ENCODE measurements at places on chromosomes 11 and 22.

DNA sequence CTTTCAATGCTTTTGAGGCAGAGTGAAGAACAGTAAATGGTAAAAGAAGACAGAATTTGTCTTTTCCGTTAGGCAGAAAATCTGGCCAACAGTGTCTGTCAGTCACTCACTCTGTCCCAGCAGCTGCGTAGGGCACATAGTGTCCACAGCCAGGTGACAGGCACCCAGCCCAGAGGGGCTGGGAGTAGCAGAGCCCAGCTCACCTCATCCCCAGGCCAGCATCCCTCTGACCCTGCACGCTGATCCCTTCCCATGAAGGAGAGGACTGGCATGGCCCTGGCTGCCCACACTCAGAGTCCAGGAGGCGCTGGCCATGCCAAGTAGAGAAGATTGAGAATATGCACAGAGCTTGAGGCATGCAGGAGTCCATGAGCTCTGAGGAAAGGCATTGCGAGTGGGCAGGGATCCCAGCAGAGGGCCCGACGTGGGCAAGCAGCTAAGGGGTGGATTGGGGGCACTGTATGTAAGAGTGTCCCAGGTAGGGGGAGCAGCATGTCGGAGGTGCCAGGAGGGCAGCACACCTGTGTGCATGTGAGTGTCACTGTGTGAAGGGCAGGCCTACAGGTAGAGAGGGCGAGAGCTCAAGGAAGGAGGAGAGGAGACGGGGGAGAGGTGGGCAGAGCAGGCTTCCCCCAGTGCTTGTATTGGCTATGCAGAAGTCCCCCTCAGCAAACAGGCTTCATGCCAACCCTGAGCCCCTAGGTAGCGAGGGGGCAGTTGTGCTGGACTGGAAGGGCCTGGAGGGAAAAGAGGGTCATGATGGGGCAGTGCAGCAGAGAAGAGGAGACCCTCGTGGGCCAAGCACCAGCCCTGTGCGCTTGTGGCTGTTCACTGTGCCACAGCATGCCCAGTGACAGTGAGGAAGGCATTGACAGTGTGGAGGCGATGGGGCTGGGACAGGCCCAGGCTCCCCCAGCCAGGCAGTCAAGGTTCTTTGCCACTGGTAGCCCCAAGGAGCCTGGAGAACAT is 133.8 kb downstream of the OSBP2 start:
- DNase-seq, result no peak

GRCh38 chr11:118202599-118203422 is 22.0 kb downstream of the JAML start:
- no peak for DNase-seq

DNA sequence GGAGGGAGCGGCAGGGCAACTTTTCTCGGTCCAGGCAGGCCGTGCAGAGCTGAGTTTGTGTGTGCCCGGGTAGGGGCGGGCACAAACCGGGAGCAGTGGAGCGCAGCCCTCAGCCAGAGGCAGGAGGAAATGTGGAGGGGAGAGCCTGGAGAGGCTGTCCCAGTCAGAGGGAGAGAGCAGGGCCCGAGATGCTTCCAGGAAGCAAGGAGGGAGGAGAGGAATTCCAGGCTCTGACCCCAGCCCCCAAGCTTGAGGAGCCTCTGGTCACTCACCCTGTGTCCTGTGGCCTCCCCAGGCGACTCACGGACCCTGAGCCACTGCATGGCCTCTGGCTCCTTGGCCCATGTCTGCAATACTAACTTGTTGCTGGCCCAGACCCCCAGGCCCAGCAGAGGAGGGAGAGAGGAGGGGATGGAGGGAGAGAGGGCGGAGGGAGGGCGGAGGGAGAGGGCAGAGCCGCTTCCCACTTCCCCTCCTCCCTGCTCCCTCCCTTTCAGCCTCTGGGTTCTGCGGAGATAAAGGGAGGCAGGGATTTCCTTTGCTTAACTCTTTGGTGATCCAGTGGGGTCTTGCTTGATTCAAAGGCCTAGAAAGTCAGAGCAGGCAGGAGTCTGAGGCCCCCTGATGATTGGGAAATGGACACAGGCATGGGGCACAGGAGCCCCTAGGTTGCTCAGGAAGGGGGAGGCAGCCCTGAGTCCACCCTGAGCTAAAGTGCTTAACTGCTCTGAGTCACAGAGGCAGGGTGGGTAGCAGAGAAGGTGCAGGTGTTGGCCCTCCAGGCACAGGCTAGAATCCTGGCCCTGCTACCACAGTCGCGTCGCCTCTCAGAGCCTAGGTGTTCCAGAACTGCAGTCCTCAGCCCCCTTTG is at the start of gene C1QTNF6:
TSS of gene C1QTNF6 (minus strand) at position 357 of the 871 bp plus-strand sequence. CDS start at position 323, 34 bp downstream.
- DNase-seq, result no peak

DNA sequence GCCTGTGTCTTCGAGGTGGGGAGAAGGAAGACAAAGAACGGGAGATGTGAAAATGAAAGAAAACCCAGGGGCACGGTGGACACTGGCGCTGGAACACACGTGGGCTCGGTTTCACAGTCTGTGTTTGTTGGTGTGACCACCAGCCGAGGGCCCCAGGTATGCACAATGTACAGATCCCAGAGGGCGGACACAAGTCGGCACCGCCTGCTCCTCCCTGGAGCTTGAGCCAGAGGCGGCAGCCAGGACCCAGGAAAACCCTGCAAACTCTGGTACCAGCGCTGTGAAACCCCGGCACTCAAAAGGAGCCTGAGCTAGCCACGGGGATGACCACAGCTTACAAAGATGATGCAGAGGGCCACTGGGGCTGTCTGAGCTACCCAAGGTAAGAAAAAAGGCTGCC is 105.0 kb downstream of the SHANK2 start:
- DNase-seq, result no peak

- DNase-seq, result no peak
Observed at GRCh38 chr11:32081129-32081641, 9.7 kb upstream of the RCN1 start.

GRCh38 chr11:44605068-44605708 is 39.7 kb downstream of the CD82 start:
- no peak for DNase-seq

DNA sequence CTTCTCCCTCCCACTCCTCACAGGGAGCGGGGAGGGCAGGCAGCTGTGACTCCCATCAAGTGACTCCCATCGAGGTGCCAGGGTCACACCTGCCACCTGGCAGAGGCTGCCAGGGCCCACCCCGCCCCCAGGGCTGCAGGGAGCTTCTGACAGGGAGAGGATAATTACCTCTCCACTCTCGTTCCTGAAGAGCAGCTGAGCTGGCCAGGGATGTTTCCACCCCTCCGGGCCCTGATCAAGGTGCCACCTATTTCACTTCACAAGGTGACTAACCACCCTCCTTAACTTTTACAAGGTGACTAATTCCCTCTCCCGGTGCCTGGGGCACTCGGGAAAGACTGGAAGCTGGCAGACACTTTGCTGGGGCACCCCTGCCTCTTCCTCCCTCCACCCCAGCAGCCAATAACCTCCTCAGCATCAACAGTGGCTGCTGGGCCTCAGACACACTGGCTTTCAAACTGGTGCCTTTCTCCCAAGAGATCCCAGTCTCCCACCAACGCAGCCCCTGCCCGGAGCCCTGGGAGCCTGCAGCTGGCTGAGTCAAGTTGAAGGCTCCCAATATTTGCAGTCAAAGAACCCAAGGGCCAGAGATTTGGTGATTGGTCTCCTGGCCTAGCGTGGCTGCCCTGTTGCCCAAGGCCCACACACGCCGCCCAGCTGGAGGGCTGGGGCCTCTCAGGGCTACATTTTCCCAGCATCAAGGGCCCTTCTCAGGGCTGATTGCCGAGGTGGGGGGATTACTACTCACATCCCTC is 22.0 kb upstream of the MYRF start:
- no peak for DNase-seq

DNA sequence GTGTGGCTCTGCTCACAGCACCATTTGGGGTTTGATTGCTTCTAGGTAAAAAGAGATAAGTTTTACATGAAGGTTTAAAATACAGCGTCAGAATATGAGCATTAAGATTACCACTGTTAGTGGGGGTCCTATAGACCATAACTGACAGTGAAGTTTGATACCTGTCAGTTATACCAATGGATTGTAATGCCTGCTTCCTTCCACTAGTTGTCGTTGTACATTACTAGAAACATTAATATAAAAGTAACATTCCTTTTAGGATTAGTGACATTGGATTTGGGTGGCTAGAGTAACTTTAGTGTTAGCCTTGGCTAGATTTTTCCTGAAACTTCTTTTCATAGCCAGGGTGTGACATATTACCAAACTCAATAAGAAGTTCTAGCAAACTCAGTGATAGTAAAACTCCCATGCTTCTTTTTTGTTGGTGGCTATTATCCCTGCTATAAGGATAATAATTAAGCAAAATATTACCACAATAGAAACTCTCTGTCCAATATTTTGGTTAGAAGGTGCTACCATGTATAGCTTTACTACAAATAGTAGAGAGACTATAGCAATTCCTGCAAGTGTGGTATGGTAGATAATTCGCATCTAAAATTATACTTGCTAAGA is 57.1 kb downstream of the FAM181B start:
- no peak for DNase-seq

DNA sequence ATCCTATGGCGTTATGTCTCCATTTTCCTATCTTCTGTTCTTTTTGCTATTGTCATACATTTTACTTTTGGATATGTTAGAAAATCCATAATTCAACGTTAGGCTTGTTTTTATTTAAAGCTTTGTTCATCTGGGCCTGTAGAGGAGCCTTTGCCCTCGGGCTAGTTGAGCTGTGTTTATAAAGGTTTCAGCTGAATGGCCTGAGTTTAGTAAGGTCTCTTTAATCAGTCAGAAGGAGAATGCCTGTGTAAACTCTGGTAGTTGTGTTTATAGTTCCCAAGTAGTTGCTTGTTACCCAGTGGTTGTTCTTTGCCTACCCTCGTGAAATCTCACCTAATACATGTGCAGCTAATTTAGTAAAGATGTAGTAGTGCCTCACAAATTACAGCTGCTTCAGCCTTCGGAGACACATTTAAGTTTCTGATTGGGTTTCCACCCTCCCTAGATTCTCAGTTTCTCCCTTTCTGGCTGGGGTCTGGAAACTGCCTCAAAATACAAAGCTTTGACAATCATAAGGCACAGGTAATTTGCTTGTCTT is 33.1 kb downstream of the MTMR3 start:
- no peak for DNase-seq

GRCh38 chr11:1126935-1127663 is 30.7 kb upstream of the MUC5AC start:
- DNase-seq, result no peak

GRCh38 chr11:62613291-62613778 is 278 bp downstream of the ROM1 start:
- DNase-seq, result no peak

DNA sequence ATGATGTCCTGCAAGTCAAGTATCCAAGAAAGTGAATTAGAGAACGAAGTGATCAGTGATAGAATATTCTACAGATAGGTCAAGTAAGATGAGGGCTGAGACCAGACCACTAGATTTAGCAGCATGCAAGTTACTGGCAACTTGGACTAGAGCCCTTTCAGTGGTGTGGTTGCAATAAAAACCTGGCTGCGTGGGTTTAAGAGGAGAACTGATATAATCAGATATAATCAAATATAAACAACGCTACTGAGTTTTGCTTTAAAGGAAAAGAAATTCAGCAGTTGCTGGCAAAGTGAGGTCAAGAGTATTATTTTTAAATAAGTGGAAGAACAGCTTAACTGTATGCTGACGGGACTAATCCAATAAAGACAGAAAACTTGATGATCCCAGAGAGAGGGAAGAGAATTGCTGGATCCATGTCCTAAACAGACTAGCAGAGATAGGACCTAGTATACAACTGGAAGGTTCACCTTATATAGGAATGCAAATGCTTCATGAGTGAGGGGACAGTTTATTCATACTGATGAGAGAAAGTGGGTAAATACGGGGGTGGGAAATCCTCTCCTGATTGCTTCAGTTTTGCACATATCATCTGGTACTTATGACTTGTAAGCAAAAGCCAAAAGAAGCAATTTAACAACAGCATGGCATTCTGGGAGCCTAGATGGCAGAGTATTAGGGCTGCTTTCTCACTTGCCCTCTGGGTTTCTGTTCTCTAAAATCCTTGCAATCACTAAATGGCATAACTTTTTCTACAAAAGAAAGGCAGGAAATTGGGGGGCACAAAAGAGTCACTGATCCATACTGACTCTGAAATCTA is 146.2 kb downstream of the RBFOX2 start:
- DNase-seq, result no peak

DNA sequence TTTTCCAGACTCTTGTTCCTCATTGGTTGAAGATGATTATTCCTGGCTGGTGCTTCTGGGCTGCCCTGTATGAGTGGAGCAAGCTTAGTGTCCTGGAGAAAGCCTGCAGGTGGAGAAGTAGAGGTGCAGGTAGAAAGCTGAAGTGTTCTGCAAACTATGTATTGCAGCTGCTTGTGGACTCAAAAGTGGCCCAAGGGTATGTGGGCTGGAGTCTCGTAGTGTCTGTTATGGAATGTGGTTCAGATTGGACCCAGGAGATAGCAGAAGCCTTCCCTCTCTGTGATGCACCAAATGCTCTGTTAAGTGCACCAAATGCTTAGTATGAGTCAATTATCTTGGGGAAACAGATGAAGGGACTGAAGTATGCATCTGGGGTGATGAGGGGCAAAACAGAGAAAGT is 122.8 kb upstream of the CCDC90B start:
- no peak for DNase-seq

- no peak for DNase-seq
Observed at GRCh38 chr11:47104261-47104950, 72.3 kb downstream of the ARFGAP2 start.

DNA sequence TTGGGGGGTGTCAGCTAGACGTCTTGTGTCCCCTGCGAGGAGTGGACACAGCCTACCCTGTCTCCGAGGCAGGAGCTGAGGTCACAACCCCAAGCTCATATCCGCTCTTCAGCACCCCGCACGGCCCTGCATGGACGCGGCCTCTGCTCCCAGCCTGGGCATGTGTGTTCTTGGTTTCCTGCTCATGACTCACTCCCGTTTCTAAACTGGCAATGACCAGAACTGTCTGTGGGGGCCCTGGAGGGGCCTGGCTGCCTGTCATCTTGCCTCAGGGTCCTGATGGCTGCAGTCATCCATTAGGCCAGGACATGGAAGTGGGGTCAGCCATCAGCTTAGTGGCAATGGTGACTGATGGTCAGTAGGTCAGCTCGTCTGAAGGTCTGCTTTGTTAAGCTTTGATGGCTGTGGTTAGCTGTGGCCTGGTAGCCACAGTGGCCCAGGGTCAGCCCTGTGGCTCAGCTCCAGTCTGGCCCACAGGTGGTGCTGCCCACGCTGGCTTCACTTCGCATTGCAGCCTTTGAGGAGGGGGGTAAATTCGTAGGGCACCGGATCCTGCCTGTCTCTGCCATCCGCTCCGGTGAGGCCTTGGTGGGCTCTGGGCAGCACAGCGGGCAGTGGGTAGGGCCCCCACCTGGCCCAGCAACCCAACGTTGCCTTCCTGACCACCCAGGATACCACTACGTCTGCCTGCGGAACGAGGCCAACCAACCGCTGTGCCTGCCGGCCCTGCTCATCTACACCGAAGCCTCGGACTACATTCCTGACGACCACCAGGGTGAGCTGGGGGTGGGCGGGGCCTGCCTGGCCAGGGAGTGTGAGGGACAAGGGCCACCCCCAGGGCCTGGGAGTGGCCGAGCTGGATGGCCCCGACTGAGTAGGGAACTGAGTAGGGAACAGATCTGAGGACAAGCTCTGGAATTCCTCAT is 12.0 kb downstream of the PLCB3 start:
- DNase-seq, result no peak

- DNase-seq, result no peak
Observed at GRCh38 chr11:120828847-120829246, 195.1 kb upstream of the TBCEL start.
